ENCODE measurements at places on chromosomes 16 and 17. TPM values are rescaled to one million over a fixed set of nuclear protein-coding genes. Genes with fewer than 3 reads are reported as not detected.
A peak's percentile ranks its signal among the peaks of the same experiment; 100 is the strongest.

- DNase-seq, result no peak
These were observed 14.3 kb downstream of the STAT3 start for GRCh38 chr17:42373896-42374295.

Gene CENPX
- total RNA-seq, result 106 TPM

Gene CDH3
- total RNA-seq, result not detected

DNA sequence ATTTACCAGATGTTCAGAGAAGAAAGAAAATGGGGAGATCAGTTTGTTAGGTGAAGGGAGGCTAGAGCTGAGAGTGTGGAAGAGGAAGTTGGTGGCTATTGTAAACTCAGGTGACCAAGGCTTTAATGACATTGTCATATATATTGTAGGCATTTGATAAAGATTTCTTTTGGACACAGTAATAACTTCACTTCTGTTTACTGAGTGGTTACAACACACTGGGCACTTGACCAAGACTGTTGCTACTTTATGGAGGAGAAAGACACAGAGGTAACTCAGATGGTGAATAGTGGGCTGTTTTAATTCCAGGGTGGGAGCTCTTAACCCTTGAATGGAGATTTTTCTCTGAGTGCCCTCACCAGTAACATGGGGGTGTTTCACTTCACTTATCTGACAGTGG lies 46.0 kb downstream of the TNRC6A start:
- DNase-seq, result no peak

Gene UNC13D
- total RNA-seq, result 0.23 TPM

DNA sequence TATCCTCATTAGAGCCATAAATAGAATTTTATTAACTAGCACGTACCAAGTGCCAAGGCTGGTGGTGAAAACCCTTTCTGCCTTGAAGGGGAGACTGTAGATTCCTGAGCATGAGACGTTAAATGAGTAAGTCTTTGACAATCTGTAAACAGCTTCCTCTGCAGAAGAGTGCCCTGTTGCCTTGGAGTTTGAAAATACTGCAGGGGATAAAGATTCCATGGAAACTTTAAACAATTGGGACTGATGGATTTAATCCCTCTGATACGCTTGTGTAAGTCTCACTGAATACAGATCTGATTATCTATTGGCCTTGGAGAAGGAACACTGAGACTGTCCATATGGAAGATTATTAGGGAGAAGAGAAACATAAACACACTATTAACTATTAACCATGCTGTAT lies 1053.4 kb upstream of the RBFOX1 start:
- DNase-seq, result no peak

DNA sequence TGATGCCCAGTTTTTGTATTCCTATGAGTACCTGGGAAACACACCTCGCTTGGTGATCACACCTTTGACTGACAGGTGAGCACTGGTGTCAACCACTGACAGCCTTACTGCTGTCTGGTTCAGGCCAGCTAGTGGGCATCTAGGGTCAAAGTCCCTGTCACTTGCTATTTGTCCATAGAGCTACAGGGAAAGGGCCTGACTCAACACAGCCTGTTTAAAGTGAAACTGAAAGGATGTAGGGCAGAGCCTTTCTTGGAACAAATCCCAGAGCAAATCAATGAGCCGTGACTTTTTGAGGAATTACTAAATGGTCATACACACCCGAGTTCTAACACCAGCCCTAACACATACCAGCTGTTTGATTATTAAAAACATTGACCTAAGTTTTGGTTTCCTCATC lies 106.8 kb downstream of the DNAH9 start:
- DNase-seq, result peak; percentile 5

DNA sequence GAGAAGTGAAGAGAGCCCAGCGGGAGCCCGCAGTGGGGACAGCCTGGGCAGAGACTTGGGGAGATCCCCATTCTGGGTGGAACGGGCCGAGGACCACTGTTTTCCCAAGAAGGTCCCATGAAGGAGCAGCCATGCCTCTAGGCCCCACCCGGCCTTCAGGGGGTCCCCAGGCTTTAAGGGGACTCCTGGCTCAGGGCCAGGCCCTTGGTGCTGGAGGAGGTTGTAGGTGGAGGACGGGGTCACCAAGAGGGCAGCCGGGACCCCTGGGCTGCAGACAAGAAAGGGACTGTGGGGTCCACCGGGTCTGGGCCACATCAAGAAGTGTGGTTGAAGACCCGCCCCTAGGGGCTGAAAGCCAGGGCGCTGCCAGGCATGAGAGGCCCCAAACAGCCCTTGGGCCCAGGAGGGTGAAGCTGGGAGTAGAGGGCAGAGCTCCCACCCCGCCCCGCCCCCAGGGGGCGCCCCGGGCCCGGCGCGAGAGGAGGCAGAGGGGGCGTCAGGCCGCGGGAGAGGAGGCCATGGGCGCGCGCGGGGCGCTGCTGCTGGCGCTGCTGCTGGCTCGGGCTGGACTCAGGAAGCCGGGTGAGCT lies at the start of gene PRSS21:
TSS of gene PRSS21 (plus strand) at position 487 of the 589 bp plus-strand sequence. CDS start at position 519, 32 bp downstream.
- peak; percentile 59 for DNase-seq

Gene NKD1
- 0.07 TPM for total RNA-seq

- no peak for DNase-seq
These were observed 603 bp downstream of the RGS11 start for GRCh38 chr16:275041-275641.

DNA sequence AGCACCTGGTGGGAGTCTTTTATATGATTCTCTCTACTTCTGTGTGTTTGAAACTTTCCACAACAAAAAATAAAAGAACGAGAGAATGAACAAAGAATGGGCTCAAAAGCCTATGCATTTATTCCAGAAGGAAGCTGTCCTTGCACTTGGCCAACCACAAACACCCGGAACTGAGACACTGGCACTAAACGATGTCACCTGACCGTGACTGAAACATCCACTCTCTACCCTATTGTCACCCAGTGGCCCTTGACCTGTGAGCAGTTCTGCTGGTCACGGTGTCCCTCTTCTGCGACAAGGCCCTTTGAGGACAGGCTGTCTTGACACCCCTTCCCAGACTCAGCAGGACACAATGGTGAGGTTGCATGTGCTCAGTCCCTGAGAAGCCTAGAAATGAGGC lies 56.6 kb downstream of the TEKT5 start:
- DNase-seq, result no peak

DNA sequence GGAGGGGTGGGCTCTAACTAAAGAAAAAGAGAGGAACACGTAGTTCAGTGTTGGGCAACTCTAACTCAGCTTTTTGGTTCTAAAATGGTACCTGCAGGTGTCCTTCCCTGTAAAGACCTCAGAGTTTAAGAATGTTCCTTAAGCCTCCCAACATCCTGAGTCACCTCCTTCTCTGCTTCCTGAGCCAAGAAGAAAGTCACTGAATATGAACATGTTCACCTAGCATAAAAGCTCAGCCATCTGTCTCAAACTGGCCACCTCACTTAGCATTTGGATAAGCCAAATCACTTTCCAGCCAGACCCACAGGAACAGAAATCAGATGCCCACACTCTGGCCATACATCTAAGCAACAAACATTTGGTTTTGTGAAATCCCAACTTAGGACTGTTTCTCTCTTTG lies 3.7 kb downstream of the TMEM98 start:
- DNase-seq, result no peak

Gene AXIN2
- total RNA-seq, result 9.0 TPM

Gene PABPN1L
- not detected for total RNA-seq

DNA sequence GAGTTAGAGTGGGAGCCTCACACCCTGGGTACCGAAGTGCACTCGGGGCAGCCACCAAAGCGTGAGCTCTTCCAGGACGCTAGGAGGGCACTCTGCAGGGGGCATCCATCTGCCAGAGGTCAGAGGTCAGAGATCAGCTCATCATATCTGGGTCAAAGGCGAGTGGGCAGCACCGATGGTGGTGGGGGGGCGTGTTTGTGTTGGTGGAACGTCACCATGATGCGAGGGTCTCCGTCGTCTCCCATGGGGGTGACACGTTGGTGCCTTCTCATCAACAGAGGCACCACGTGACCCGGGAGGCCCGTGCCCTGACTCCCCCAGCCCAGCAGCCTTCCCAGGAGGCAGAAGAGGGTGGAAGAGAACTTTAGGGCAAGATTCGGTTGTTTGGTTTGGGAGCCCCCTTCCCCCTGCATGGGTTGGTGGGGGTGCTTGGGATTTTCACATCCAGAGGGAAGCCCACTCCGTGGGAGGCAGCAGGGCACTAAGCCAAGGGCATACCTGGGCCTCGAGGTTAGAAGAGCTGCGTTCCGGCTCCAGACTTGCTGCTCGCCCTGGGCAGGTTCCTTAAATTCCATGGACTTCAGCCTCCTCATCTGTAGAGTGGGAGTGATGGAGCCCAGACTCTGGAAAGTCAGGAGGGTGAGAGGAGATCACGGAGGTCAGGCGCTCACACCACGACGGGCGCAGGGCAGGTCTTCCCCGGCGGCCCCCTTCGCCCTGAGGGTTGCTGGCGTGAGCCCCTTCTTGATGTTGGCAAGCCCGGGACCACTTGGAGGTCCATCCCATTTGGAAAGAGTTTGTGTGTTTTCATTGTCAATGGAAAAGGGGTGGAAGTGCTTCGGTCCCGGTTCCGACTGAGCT lies 14.0 kb downstream of the CRISPLD2 start:
- no peak for DNase-seq

DNA sequence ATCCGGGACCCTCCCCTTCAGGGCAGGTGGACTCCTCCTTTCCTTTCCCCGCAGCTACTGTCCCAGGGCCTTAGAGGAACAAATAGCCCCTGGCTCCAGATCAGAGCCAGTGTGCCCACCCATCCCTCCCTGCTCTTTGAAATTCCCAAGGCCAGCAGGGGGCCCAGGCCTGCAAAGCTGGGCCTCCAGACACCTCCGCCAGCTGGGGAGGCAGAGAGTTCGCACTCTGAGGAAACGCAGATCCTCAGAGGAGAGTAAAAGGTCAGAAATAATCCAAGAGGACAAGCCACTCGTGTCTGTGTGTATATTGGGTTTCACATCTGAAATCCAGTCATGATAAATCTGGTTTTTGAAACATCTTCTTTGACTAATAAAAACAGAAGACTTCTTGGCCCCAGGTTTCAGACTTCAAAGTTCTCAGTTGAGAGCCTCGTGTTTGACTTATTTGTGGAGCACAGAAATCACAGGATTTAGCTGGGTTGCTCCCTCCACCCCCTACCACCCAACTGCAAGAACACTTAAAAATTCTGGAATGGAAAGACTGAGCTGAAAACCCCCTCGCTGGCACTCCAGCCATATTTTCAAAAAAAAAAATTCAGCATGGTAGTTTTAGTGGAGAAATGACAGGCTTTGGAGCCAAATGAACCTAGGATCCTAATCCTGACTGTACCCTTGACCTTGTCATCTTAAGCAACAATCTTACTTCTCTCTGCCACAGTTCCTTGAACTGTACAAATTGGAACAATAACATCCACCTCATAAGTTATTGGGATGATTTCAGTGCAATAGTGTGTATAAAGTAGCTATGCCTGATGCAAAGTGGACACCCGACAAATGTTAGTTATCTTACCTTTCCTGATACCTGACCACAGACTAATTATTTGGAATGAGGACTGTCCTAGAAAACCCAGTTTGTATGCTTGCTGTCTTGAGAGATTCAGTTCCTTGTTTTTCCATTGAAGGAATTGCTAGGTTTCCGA lies 44.5 kb upstream of the TBX2 start:
- DNase-seq, result no peak

DNA sequence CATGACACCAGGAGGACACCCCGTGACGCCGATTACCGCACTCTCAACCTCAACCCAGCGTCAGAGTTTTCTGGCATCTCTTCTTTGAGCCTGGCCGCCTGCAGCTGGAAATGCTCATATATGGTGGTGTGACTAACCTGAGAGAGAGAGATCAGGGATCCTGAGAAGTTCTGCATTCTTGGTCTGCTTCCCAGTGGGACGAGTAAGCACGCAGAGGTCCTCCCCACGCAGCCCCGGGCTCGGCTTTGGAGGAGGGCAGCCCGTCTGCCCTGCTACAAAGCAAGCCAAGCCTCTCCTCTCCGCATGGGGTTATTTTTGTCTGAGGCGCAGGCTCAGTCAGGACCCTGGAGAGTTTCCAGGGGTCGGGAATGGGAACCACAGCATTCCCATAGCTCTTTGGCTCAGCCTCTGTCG lies 16.5 kb downstream of the CRISPLD2 start:
- DNase-seq, result peak; percentile 96

Gene NLGN2
- 0.54 TPM for total RNA-seq

DNA sequence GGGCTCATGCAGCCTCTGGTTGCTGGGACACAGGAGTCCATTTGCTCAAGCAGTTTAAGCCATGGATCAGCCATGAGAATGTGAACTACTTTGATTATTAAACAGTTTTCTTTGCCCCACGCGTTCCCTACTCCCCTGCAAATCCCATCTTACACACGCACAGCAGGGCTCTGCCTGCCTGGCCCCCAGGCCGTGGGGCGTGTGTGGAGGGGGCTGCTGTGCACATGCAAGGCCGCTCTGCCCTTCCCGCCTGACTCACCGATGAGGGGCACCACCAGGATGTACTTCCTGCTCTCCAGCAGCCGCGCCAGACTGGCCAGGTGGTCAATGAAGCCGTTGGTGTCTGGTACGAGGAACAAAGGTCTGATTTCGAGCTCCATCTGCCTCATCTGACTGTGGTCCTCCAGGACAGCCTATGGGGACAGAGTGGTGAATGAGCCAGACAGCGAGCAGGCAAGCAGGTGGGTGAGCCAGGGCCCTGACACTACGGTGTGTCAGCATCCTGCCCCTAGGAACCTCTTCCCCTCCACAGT lies 13.7 kb downstream of the HIC1 start:
- peak; percentile 33 for DNase-seq

- no peak for DNase-seq
These were observed 4.8 kb downstream of the P2RX1 start for GRCh38 chr17:3911271-3912053.

Gene PRSS27
- 1.7 TPM for total RNA-seq

Gene KCNAB3
- total RNA-seq, result not detected

- no peak for DNase-seq
These were observed 452.1 kb downstream of the WWOX start for GRCh38 chr16:78551487-78552085.

Gene PEMT
- total RNA-seq, result 39.9 TPM

GRCh38 chr17:35498448-35499178 lies 38.9 kb downstream of the SLFN12L start:
- no peak for DNase-seq

DNA sequence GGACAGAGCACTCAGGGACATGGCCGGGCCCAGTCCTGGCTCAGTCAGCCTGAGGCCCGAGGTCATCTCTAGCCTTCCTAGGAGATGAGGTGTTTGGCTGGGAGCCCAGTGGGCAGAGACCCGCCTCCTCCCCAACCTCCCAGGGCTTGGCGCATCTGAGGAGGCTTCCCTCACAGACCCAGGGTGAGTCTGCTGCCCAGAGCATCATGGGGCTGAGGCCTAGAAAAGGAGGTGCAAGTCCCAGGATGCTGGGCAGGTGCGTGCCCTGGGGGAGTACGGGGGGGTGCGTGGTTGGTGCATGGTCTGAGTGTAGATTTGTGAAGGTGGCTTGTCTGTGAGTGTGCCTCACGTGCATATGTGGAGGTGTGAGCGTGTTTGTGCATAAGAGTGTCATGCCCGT lies 4.7 kb downstream of the PDE6G start:
- DNase-seq, result peak; percentile 94

DNA sequence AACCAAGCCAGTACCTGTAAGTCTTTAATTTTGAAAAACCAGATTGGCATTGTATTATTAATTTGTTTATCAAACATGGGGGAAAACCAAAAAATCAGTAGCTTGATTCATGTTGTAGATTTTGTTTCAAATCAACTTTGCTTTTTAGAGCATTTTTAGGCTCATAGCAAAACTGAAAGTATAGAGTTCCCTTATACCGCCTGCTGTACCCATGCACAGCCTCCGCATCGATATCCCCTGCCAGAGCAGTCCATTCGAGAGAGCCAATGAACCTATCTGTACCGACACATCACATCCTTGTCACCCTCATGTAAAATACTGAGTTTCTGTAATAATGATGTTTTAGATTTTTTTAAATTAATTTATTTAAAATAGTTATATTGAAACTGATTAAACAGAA lies 16.2 kb upstream of the MRC2 start:
- no peak for DNase-seq

Gene PDILT
- not detected for total RNA-seq

GRCh38 chr16:69157196-69157595 lies 24.7 kb downstream of the UTP4 start:
- DNase-seq, result no peak

Gene CA10
- total RNA-seq, result not detected

Measured in MG63 (cell line).